ENCODE measurements at places on chromosomes 5 and 9. TPM values are rescaled to one million over a fixed set of nuclear protein-coding genes. Genes with fewer than 3 reads are reported as not detected.

Gene PIP5KL1
- not detected for total RNA-seq

GRCh38 chr5:90184764-90185163, 224.8 kb downstream of the CETN3 start:
- no peaks in the 10 kb centered on the region for H3K4me1 ChIP-seq
- H3K4me3 ChIP-seq, result no peak overlapping the region
- no peak for DNase-seq
- H3K36me3 ChIP-seq, result no peaks in the 10 kb centered on the region
- H3K27me3 ChIP-seq, result no peaks in the 10 kb centered on the region

GRCh38 chr5:105670596-105670995, 2000.1 kb downstream of the EFNA5 start:
- no peaks in the 10 kb centered on the region for H3K4me1 ChIP-seq
- H3K4me3 ChIP-seq, result no peak overlapping the region
- no peak overlapping the region for H3K27ac ChIP-seq
- DNase-seq, result no peak
- H3K27me3 ChIP-seq, result no peaks in the 10 kb centered on the region

DNA sequence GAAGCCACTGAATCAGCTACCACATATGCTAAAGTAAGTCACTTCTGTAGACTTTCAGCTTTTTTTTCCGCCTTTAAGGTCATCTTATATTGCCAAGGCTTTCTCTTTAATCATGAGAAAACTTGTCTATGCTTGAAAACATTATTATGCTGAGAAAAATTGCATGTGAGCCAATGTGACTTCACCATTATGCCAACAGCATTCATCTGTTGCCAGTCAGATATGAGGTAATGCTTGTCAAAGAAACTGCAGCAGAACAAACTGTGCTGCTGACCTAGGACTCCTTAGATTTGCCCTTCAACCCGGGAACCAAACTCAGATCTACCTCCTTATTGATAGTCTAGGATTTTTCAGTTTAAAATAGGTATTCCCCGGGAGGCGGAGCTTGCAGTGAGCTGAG, 34.3 kb downstream of the SLC44A1 start:
- H3K27ac ChIP-seq, result no peak overlapping the region
- no peaks in the 10 kb centered on the region for H3K36me3 ChIP-seq
- peaks cover 4% of the 10 kb centered on the region for H3K4me1 ChIP-seq
- no peaks in the 10 kb centered on the region for H3K27me3 ChIP-seq
- no peak for DNase-seq

DNA sequence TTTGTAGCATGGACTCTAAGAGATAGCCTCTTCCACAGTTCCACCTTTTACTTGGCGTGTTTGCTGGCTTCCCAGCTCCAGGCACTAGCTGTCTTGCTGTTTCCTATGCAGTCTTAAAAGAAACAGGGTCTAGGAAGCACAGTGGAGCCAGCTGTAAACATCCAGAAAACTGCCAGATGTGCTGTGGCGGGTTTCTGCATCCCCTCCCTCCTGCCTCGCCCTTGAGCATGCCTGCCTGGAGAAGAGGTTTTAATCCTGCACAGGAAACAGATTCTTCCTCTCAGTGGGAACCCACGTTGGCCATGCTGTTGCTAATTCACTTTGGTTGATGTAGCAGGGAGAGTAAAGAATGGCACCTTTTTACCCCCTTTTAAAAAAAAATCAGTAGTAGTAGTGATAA, 121.3 kb downstream of the RPS23 start:
- no peak overlapping the region for H3K4me3 ChIP-seq
- H3K27me3 ChIP-seq, result no peaks in the 10 kb centered on the region
- DNase-seq, result no peak
- no peaks in the 10 kb centered on the region for H3K4me1 ChIP-seq
- no peaks in the 10 kb centered on the region for H3K36me3 ChIP-seq
- no peak overlapping the region for H3K27ac ChIP-seq

GRCh38 chr5:119274030-119274766, 81.6 kb upstream of the TNFAIP8 start:
- H3K27me3 ChIP-seq, result no peaks in the 10 kb centered on the region
- peaks cover 37% of the 10 kb centered on the region for H3K4me1 ChIP-seq
- H3K36me3 ChIP-seq, result no peaks in the 10 kb centered on the region

DNA sequence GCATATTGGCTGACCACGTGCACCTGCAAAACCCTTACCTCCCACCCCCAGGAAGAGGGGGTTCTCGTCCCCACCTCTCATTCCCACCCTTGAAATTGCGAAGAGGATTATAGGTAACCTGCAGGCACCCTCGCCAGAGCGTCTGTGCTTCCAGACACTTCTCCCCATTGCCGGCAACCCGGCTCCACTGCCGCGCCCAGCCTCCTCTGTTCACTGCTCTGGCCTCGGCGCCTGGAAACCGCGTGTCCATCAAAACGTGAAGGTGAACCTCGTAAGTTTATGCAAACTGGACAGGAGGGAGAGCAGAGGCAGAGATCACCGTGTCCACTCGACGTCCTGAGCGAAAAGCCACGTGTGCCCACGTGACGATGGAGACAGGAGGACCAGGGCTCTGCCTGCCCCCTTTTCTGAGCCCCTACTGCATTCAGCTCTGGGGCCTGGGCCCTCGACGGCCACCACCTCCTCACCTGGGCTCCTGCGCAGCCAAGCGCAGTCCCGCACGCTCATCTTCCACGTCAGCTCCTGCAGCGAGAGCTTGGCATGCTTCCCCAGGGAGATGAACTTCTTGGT, 1.9 kb downstream of the TERT start:
- peaks cover 40% of the 10 kb centered on the region for H3K27me3 ChIP-seq
- H3K36me3 ChIP-seq, result no peaks in the 10 kb centered on the region
- no peak overlapping the region for H3K4me3 ChIP-seq
- H3K4me1 ChIP-seq, result no peaks in the 10 kb centered on the region

GRCh38 chr9:124122813-124123462, 111.4 kb downstream of the LHX2 start:
- no peaks in the 10 kb centered on the region for H3K36me3 ChIP-seq
- no peak overlapping the region for H3K4me3 ChIP-seq
- no peaks in the 10 kb centered on the region for H3K4me1 ChIP-seq
- no peak for DNase-seq

Data from transverse colon (tissue), 4 donors.